Epithelial cell of esophagus (primary cell): ENCODE measurements at places on chromosomes 3 and 15.
A peak's percentile ranks its signal among the peaks of the same experiment; 100 is the strongest.

DNA sequence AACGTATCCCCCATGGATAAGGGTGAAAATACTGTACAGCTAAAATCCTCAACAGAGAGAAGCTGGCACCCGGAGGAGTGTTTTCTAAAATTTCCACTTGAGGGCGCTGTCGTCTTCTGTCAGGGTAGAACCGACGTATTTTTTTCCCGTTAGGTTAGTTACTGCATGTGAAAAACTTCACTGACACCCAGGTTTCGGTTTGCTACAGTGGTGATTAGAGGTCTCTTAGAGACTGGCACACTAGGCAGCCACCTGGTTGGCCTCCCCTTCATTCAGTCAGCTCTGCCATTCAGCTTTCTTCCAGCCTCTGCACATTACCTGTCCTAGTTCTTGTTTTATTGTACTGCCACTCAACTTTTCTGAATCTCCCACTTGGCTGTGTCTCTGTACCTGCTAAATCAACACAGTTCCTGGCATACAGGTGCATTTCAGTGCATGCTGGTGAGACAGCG is 18.4 kb downstream of the CCK start:
- DNase-seq, result peak; percentile 67

GRCh38 chr3:40837300-40837699 is 312.5 kb downstream of the ZNF621 start:
- DNase-seq, result no peak

DNA sequence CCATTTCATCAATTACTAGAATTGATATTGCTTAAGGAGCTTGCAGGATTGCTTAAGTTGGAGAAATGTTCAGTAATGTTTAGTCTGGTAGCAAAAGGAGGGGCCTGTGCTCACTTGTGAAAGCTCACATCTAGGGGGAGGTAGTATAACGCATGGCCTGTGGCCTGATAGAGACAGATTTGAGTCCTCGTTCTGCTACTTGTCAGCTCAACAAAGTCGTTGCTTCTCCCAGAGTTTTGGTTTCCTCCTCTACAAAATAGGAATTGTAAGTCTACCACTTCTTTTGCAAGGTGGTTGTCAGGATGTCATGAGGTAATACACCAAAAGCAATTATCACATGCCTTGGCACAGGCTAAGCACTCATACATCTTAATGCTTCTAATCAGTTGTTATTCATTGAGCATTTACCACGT is 1.3 kb downstream of the ST3GAL6 start:
- no peak for DNase-seq

DNA sequence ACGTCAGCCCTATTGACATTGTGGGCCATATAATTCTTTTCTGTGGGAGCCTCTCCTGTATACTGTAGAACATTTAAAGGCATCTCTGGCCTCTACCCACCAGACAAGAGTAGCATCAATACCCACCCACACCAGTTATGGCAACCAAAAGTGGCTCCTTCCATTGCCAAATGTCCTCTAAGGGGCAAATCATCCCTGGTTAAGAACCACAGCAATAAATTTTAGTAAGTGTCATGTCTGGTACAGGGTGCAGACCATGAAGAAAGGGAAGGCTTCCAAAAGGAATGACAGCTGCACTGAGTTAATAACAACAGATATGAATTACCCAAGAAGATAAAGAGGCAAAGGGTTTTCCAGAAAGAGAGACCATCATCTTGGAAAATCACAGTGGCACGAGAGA is 6.9 kb upstream of the CLDN18 start:
- no peak for DNase-seq

DNA sequence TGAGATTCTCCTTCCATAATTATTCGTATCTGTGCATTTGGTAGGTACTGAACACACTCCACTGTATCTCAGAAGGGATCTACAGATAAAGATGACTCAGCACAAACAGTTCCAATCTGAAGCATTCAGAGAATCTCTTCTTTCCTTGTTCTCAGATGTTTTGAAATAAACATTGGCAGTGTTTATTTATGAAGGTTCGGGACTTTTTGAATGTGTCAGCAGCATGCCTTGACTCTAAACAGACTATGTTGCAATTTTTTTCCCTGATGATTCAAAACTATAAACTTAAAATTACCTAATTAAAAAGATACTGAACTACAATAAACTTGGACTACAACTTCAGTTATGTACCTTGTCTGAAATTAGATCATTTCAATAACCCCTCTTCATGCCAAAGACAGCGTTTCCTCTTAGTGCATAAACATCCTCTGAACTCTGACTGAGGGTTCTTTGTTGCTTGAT is 612.9 kb upstream of the TBL1XR1 start:
- peak; percentile 93 for DNase-seq
